ENCODE measurements at places on chromosomes 1 and 21.

DNA sequence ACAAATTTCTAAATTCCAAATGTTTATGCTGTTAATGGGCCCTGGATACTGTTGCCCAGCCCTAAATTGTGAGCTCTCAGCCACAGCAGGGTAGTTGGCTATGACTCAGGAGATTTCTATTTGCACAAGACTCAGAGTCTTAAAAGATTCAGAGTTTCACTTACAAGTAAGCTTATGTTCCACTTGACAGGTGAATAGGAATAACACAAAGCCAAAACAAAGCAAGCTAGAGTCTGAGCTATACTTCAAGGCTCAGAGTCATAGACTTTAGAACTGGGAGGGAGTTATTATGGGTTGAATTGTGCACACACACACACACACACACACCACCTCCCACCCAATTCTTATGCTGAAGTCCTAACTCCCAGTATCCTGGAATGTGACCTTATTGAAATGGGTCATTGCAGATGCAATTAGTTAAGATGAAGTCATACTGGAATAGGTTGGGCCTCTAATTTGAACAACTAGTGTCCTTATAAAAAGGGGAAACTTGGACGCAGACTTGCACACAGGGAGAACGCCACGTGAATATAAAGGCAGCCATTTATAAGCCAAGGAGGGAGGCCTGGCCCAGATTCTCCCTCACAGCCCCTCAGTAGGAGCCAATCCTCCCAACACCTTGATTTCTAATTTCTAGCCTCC, 30.2 kb downstream of the PRDX6 start:
- no peak for DNase-seq

GRCh38 chr21:45719177-45719802, 75.8 kb downstream of the PCBP3 start:
- DNase-seq = no peak

- DNase-seq = no peak
Observed at GRCh38 chr1:202200112-202200548, 6.5 kb downstream of the LGR6 start.

GRCh38 chr21:39083377-39084008, 99.8 kb downstream of the PSMG1 start:
- DNase-seq = no peak

DNA sequence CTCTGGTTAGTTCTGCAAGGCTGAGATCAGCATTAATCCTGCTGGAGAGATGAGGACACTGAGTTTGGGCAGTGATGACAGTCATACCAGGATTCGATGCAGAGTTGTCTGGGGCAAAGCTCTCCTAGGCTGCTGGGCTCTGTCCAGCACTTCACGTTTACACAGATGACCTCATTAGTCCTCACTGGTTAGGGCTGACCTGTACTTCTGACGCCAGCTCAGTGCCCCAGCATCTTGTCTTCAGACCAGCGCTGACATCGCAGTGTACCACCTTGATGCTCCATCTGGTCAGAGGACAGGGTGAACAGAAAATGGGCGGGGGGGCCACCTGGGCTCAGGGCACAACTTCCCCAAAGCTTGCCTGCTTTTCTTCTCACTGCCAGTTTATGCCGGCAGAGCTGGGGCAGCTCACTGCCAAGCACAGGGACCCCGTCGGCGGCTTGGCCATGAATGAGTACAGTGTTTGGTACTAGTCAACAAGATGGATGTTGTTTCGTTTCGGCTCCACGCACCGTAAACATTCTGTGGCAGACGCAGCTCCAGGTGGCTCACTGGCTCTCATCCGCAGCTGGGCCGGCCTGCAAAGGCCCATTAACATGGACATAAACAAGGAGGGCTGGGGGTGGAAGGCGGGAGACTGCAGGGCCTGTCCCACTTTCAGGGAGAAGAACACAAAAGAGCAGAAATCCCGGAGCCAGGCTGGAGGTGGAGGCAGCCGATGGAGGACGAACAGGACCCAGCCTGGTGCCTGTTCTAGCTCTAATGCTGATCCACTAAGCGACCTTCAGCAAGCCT, 118.7 kb downstream of the GLIS1 start:
- peak; percentile 4 for DNase-seq

GRCh38 chr1:197208945-197209344, 59.1 kb upstream of the CRB1 start:
- no peak for DNase-seq

- no peak for DNase-seq
Observed at GRCh38 chr1:7047866-7048265, 262.6 kb downstream of the CAMTA1 start.

DNA sequence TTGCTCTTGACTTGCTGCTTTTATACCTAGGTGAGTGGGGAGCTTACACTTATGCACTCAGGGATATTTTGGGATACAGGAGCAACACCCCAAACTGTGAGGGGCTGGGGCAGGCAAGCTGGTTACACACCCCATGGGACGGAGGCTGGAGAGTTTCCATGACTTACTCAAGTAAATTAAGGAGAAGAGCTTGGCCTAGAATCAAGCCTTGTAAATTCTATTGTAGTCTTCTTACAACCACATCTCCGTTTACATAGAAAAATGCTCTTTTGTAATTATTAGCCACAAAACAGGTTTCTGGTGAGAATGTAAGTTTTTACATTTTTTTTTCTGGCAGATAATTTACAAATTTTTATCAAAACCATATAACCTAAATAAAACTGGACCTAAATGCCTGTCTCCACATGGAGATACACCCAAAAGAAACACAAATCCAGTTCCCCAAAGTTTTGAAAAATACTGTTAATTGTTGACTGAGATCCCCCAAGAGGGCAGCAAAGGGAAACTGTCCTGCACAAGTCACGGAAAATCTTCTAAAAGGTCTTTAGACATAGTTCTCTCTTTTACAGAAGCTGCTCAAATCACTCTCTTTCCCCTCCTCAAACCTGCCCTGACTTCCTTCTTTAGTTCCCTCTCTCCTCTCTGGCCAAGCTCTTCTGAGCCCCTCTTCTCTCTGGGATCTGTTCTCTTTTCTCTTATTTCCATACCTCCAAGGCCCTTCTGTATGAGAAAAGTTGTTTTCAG, 134.0 kb downstream of the HIVEP3 start:
- DNase-seq = no peak

- DNase-seq = no peak
Observed at GRCh38 chr1:38063616-38064015, 17.0 kb upstream of the POU3F1 start.

- peak; percentile 56 for DNase-seq
Observed at GRCh38 chr1:41754540-41754939, 164.2 kb downstream of the HIVEP3 start.

GRCh38 chr1:165281207-165281901, 75.2 kb downstream of the LMX1A start:
- DNase-seq = no peak

GRCh38 chr1:21325231-21325718, 35.0 kb upstream of the ECE1 start:
- DNase-seq = peak; percentile 62

GRCh38 chr1:246074421-246074820, 432.7 kb downstream of the SMYD3 start:
- no peak for DNase-seq

GRCh38 chr1:59128784-59129227, 168.1 kb upstream of the FGGY start:
- DNase-seq = no peak

- no peak for DNase-seq
Observed at GRCh38 chr1:159935719-159936272, 9.6 kb downstream of the IGSF9 start.

DNA sequence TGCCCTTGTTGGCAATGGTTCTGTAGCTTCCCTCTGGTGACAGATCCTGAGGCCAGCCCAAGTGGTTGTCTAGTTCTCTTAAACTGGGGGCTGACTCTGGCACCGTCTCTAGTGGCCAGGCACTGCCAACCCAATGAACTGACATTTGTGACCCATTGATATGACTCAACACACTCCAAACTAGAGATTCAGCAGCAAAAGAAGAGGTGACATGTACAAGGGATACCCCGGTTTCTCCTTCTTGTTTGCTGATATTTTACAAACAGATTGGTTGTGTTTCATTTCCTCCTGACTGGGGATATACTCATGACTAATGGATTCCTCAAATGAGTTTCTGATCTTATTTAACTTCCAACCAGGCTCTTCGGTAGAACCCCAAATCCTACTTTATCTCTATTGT, 65.9 kb upstream of the DNAJC6 start:
- DNase-seq = no peak

DNA sequence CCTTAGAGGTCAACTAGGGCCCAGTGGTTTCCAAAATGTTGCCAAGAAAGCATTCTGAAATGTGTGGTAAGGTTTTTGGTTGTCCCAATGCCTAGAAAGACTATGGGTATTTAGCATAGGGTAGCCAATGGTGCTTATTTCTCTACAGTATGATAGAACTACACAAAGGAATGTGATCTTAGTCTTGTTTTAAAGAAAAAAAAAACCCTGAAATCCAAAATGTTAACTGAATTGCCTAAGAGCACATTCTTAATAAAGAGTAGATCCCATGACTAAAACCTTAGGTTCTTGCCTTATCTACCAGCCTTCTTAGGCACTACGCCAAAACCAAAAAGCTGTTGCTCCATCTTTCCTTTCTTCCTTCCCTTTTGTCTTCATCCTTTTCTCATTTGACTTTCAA, 428.2 kb downstream of the MRPL39 start:
- no peak for DNase-seq

GRCh38 chr1:234720709-234721441, 110.9 kb upstream of the IRF2BP2 start:
- no peak for DNase-seq

GRCh38 chr1:7174980-7175906, 390.0 kb downstream of the CAMTA1 start:
- DNase-seq = no peak

GRCh38 chr21:44980562-44981489, 41.0 kb downstream of the SLX9 start:
- DNase-seq = no peak

- no peak for DNase-seq
Observed at GRCh38 chr1:11978301-11978700, 1.9 kb upstream of the MFN2 start.

All from activated CD4-positive, alpha-beta memory T cell treated with anti-CD3 and anti-CD28 coated beads for 36 hours (primary cell).